ENCODE measurements at places on chromosomes 13 and 19.

DNA sequence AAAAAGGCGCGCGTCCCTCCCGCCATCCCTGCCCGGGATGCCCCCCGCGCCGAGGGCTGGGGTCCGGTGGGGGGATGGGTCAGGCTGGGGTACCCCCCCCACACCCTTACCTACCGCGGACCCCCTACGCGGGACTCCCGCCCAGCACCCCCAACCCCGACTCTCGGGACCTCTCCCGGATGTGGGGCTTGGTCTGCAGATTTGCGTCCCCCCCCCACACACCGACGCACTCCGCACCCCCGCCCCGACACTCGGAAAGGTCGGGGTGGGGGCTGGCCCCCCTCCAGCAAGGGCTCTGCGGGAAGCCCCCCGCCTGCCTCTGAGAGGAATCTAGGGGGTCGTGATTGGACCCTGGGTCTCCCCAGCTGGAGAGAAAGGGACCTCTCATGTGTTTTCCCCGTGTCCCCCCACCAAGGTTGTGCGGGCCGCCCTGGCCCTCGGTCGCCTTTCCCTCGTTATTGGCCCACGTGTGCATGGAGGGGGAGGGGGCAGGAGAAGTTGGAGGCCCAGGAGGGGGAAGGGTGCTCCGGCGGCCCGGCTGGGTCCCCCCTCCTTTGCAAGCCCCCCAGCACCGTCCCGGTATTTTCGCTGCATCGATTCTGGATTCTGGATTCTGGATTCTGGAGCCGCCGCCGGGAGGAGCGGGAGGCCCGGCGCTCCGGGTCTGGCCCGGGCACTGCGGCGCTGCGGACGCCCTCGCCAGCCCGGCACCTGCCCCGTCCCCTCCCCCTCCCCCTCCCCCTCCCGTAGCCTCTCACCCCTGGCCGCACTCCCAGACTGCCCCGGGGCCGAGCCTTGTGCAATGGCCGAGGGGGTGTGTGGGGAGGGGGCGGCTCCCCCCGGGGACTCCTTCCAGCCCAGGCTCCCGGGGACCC lies 607 bp downstream of the NFIC start:
- no peak for DNase-seq

DNA sequence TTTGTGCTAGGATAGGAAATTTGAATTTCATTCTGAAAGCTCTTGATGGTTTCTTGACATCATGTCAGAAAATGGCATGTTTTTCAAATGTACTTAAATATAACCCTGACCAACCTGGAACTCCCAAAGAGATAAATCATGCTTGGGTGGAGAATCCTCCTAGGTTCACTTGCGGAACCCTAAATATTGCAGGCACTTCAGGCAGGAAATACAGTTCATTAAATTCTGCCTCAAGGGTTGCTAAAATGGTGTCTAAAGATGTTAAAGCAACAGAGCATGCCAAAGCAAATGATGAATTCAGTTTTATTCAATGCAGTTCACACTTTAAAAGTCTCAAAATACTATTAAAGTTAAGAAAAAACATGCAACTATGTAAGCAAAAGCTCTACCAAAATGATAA lies 415.9 kb downstream of the SLITRK6 start:
- no peak for DNase-seq

- no peak for DNase-seq
Measured at GRCh38 chr19:11414544-11414943, 4.6 kb downstream of the RGL3 start.

DNA sequence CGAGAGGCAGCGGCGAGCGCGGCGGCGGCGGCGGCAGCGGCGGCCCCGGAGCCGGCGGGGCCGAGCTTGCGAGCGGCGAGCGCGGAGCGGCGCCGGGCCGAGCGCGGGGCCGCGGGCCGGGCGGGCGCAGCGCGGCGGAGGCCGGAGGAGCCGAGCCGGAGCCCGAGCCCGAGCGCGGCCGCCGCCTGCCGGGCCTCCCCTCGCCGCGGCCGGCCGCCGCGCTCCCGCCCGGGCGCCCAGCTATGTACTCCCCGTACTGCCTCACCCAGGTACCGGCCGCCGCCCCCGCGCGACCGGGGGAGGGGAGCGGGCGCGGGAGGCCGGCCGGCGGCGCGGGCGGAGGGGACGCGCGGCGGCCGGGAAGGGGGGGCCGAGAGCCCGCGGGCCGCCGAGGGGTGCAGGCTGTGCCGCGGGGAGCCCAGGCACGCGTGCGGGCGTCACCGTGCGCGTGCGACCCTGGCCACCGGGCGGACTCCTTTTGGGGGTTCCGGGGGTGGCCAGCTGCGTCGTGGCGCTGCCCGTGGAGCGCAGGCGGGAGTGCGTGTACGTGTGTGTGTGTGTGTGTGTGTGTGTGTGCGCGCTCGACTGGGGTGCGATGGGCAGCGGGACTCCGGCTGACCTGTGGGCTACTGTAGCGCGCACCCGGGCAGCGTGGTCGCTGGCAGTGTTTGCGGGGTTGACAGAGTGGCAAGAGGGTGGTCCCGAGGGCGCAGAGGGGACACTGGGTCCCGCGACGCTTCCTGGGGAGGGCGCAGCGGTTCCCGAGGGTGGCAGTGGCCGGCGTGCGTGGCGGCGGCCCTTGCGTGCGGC lies 526 bp downstream of the NFIX start:
- no peak for DNase-seq

- DNase-seq: no peak
Measured at GRCh38 chr13:113272031-113272430, 25.0 kb upstream of the LAMP1 start.

GRCh38 chr13:48489666-48490065 lies 43.2 kb downstream of the RCBTB2 start:
- no peak for DNase-seq

- DNase-seq: no peak
Measured at GRCh38 chr13:86409466-86410241, 610.4 kb upstream of the SLITRK6 start.

DNA sequence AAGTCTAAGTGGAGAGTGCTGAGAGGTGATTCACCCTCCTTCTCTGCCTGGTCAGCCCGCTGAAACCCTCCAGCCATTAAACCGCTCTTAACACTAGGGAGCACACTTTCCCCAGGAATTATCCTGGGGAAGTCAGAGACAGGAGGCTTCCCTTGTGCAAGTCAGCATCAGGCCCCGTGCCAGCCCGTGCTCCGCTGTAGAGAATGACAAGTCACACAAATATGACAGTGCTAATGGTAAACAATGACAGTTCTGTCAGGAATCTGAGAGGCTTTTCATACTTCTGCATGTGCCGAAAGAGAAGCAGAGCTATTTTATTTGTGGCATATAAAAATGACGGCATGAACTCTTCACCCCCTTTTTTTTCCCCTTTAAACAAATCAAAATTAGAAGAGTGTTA lies 816.9 kb upstream of the SLC10A2 start:
- peak; percentile 49 for DNase-seq

- DNase-seq: no peak
Measured at GRCh38 chr13:69279213-69279612, 828.4 kb upstream of the ATXN8OS start.

- DNase-seq: no peak
Measured at GRCh38 chr13:80655778-80656511, 315.0 kb upstream of the SPRY2 start.

DNA sequence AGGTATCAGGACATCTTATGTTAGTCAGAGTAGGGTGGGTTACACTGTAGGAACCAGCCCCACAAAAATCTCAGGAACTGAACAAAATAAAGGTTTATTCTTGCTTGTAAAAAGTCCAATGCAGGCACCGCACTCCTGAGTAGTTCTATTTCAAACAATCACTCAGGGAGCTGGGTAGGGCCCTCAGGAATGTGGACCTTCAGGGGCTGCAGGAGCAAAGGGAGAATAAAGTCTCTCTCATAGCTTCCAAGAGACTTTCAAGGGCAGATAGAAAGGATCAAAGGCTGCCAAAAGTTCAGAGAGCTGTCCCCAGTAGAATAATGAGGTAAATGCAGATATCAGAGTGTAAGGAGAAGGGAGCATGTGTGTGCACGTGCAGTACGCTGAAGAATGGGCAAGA lies 49.4 kb downstream of the RUBCNL start:
- no peak for DNase-seq

DNA sequence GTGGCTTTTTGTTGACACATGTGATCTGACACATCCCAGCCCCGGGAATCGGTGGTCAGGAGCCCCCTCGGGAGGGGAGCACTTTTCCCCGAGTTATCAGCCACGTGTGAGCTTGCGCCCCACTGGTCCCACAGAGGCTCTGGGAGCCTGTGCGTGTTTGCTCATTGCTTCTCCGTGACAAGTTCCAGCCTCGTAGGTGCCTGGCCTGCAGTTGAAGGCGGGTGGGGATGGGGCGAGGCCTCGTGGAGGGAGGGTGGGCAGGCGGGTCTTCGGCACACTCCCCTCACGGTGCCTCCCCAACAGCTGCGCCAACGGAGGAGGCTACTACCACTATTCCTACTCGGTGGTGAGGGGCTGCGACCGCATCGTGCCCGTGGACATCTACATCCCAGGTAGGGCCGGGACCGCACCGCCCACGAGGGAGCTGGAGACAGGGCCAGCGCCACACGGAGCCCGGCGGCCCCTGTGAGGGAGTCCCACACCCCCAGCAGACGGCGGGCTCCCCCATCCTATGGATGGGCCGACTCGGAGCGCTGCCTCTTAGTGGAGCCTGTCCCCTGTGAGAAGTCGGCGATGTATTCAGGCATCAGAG lies 8.3 kb downstream of the GAMT start:
- no peak for DNase-seq

- no peak for DNase-seq
Measured at GRCh38 chr19:57870225-57870624, 18.6 kb downstream of the ZNF814 start.

DNA sequence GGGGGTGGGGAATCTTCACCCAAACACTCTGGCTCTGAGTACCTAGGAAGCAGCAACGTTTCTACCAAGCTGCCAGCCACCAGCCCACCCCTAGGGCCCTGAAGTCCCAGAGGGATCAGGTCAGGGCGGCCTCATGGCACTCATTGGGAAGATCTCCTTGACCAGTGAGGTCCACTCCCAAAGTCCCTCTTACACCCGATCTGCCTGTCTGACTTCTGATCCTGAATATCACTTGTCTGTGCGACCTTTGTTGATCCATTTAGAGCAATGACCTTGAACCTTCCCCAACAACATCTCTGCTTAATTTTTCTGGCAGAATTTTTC lies 2.1 kb upstream of the GNA15 start:
- DNase-seq: no peak

GRCh38 chr19:33235269-33235995 lies 9.8 kb upstream of the SLC7A10 start:
- DNase-seq: peak; percentile 38

DNA sequence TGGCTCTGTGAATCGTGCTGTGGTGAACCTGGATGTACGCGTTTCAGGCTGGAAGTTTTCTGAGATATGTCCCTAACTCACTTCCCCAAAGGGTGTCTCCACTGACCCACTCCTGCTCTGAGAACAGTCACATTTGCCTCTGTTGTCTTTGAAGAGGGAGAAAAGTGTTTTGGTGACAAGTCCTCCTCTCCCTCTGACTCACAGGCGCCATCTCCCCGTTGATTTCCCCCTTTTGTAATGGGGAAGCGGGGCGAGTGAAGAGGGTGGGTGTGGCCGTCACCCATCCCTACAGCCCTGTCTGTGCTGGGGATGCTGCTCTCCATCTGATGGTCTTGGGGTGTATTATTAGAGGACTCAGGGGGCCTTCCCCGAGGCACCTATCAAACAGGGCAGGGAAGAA lies 9.6 kb downstream of the APC2 start:
- DNase-seq: no peak

- DNase-seq: no peak
Measured at GRCh38 chr19:24060687-24061356, 26.2 kb upstream of the ZNF254 start.

GRCh38 chr13:78468621-78469020 lies 134.7 kb downstream of the POU4F1 start:
- no peak for DNase-seq

DNA sequence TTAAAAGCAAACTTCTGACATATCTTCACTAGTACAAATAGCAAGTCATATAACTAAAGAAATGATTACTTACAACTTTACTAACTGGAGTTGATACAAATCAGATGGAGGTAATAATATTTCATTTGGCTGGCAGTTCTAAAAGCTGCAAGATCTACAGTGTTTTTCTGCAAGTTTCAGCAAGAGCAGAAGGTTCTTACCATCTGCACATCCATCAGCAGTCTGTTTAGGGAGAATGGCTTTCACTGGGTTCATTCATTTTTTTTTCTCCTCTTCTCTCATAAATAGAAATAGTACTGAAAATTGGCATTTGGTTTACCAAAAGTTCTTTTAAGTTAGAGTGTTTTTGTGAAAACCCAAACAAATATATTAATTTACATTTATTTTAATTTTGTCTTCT lies 3.1 kb upstream of the SHISA2 start:
- no peak for DNase-seq

DNA sequence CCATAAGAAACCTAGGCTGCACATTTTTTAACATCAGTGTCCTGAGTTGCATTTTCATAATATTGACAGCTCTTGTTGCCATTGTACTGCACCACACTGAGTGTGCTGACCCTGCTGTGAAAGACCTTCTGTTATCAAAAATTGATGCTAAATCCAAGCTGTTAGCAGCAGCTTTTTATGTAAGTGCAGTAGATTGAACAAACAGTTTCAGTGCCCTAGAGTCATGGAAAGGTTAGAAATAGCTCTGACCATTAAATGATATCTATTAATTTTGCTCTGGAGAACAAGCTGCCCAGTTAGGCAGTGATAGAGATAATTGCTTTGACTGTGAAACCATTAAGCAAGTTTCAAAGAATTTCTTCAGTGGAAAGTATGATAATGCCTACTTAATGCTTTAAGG lies 1289.2 kb upstream of the PCDH20 start:
- no peak for DNase-seq

DNA sequence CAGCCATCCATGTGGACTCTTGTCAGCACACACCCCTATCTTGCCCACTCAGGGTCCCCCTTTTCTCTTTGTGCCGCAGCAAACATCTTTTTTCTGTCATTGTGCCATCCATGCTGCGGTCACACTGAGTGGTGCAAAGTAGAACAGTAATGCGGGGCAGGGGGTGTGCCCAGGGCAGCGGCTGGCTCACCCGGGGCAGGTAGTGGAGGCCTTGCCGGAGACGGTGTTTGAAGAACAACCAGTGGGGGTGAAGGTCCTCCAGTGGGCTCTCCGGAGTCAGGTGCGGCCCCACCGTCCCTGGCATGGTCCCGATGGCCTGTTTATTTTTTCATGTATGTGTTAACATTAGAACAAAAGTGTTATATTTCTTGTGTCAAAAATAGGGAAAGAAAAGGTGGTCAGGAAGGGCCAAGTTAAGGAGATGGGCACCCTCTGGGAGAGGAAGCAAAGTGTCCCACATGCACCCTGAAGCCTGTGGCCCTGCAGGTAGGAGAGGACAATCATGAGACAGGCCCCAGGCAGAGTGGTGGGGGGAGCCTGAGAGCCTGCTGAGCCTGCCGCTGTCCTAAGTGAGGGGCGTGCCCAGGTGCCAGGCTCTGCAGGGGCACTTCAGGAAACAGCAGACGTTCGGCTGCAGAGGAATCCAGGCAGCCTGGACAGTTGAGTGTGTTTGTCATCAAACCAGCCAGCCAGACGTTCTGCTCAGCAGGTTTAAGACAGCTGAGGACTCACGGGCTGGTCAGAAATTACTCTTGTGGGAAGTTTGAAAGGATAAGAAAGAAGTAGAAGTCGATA lies 12.3 kb downstream of the TSSK6 start:
- no peak for DNase-seq

GRCh38 chr19:7665076-7665475 lies 3.8 kb upstream of the RETN start:
- DNase-seq: no peak
